Endothelial cell (in vitro differentiated cells): ENCODE measurements at places on chromosomes 4 and X. TPM values are rescaled to one million over a fixed set of nuclear protein-coding genes. Genes with fewer than 3 reads are reported as not detected.
A peak's percentile ranks its signal among the peaks of the same experiment; 100 is the strongest.

DNA sequence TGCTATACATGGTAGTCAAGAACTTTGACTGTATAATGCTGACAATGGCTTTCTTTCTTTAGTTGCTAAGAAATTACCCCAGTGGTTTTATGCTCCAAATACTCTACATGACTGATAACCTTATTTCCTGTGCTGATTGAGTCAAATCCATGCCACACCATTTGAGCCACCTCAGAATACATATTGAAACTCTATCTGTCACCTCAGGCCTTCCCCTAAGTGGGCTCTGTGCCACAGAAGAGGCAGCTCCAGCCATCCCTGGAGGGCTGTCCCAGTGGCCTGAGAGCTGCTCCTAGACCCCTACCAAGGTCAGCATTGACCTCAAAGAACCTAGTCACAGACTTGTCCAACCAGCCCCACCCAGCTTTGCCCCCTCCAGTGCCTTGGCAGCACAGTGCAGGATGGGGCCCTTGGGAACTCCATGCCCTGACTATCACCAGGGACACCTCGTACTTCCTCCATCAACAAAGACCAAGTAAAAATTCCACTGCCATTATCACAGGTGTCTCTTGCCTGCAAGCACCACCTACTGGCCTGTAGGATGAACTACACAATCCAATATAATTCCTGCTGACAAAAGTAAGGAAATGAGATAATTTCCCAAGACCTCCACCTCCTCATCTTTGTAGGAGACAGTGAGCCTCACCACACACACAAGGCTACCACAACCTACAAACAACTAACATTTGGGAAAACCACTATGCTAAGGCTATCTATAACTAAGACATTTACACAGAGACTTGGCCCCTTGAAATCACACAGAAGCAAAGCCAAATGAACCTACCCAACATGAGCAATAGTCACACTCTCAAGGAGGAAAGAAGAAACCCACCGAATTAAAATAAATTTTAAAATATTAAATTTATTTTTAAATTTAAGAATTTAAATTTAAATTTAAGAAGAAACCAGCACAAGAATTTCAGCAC, 239.9 kb downstream of the NKX6-1 start:
- no peak overlapping the region for H3K4me3 ChIP-seq
- H3K27ac ChIP-seq: peak overlapping the region; percentile 23
- no peaks in the 10 kb centered on the region for H3K27me3 ChIP-seq

DNA sequence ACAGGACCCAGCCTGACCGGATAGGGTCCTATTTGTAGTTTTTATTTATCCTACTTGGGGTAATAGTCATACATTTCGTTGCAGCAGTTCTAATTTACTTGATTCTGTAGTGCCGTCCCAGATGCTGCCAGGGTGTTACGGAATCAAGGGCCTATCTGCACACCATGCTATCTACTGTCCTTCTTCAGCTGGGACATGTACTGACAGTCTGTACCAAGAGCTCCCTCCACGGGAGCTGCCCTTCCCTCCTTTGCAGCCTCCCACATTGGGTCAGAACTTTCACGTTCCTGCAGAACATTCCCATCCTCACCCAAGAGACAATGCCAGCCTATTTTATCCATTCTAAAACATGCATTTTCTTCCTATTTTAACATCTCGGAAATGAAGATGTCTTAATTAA, 6.7 kb downstream of the SUV39H1 start:
- H3K36me3 ChIP-seq: peaks cover 4% of the 10 kb centered on the region
- DNase-seq: no peak
- no peak overlapping the region for H3K4me3 ChIP-seq
- peaks cover 4% of the 10 kb centered on the region for H3K27me3 ChIP-seq
- no peak overlapping the region for H3K27ac ChIP-seq

DNA sequence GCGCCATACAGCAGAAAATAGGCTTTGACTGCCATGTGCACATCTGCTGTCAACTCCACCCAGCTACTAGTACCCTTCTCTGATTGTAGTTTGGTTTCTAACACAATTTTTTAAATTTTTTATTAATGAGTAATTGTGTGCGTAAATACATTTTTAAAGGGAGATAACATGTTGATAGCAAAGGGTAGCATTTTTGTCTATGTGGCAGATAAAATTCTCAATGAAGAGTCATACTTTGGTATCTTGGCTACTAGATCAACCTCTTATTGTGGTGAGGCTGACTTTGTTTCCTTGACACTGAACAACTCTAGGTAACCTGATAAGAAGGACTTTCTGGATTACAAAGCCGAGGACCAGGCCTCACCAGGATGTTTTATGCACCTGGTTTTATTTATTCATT, 9.5 kb downstream of the ADH4 start:
- DNase-seq: no peak
- no peak overlapping the region for H3K4me3 ChIP-seq
- no peak overlapping the region for H3K27ac ChIP-seq
- H3K4me1 ChIP-seq: no peaks in the 10 kb centered on the region
- no peaks in the 10 kb centered on the region for H3K36me3 ChIP-seq
- H3K27me3 ChIP-seq: no peaks in the 10 kb centered on the region

DNA sequence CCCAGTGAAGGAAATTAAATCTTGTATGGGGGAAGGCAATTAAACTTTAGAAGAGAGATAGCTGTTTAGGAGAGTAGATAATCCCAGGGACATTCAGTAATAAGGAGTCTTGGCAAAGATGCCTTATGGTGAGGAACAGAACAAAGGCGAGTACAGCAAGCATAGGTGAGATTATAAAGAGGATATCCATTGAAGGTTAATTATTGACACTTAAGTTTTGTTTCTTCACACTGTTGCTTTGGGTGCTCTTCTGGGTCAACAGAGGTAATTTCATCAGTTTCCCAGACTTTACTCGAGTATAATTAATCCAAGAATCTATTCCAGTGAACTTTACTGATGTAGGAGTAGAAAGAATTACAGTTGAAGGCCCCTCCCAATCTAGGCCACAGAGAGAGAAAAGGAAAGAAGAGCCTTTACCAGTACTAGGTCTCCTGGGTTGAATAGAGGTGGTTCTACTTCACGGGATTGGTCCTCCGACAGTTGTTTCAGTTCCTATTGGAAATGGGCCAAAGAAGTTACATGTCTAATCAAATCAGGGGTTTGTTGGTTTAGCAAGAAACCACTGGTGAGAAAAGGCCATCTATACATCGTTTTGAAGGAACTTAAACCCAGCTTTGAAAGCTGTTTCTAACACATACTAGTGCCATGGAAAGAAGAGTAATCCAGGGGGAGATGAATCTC, 27.2 kb downstream of the EPGN start:
- H3K36me3 ChIP-seq: peaks cover 5% of the 10 kb centered on the region
- no peak overlapping the region for H3K4me3 ChIP-seq
- H3K27ac ChIP-seq: no peak overlapping the region
- no peak for DNase-seq
- no peaks in the 10 kb centered on the region for H3K27me3 ChIP-seq

GRCh38 chrX:153966841-153967535, 4.6 kb downstream of the HCFC1 start:
- no peak for DNase-seq
- peaks cover 12% of the 10 kb centered on the region for H3K27me3 ChIP-seq
- H3K4me1 ChIP-seq: peaks cover 14% of the 10 kb centered on the region
- peak overlapping the region; percentile 78 for H3K27ac ChIP-seq

The RIPPLY1 gene
- total RNA-seq: not detected

- H3K4me3 ChIP-seq: no peak overlapping the region
- DNase-seq: no peak
- no peak overlapping the region for H3K27ac ChIP-seq
- H3K36me3 ChIP-seq: no peaks in the 10 kb centered on the region
- H3K4me1 ChIP-seq: peaks cover 2% of the 10 kb centered on the region
Measured at GRCh38 chr4:183621875-183622274, 37.1 kb downstream of the RWDD4 start.

The VEGFD gene
- total RNA-seq: 0.56 TPM

The ASB5 gene
- not detected for total RNA-seq
